ENCODE measurements at places on chromosomes 5 and 9.
A peak's percentile ranks its signal among the peaks of the same experiment; 100 is the strongest.

GRCh38 chr9:123792501-123792900 lies 137.4 kb downstream of the DENND1A start:
- DNase-seq = no peak

GRCh38 chr5:179866241-179867078 lies 7.8 kb upstream of the MRNIP start:
- DNase-seq = peak; percentile 17

DNA sequence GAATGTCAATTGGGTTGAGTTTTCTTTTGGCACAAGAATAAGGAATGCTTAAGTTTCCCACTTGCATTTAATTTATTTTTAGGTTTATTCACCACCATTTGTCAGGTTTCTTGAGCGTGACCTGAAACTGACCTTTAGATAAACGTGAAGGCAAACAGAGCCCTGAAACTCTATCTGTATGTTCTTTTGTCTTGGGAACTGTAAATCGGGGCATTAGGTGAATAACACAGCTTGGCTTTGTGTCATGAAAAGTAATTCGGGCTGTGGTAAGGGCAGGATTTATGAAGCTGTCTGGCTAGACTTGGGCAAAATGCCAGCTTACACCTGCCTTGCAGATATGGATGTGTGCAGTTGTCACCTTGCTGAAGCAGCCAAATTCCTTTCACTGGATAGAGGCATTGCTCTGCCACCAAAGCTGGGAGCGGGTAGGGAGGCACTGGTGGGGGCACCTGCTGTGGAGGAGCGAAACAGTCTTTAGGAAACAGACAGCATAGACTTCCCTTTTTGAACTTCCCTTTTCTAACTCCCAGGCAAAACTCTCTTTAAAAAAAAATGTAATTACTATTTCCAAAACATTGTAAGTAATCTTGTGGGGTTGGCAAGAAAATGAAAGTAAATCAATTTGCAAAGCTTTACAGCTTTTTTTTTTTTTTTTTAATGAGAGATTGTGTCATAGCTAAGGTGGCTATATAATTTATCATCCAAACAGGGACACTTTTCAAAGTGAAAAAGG lies 545.2 kb downstream of the CSNK1G3 start:
- no peak for DNase-seq

DNA sequence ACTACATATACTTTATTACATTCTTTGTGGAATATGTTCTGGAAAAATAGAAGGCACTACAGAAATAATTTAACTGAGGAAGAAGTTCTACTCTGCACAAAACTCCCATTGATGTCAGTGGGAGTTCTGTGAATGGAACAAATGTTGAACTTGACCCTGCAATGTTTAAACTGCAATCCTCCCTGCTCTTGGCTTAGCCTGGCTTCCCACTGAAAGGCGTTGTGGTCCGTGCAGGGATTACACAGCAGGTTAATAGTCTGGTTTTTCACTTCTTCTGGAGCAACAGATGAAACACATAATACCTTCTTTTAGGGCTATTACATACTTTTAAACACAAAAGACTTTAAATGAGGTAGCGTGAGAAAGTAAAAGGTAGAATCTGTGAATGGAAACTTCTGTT lies 12.9 kb upstream of the ERBIN start:
- no peak for DNase-seq

DNA sequence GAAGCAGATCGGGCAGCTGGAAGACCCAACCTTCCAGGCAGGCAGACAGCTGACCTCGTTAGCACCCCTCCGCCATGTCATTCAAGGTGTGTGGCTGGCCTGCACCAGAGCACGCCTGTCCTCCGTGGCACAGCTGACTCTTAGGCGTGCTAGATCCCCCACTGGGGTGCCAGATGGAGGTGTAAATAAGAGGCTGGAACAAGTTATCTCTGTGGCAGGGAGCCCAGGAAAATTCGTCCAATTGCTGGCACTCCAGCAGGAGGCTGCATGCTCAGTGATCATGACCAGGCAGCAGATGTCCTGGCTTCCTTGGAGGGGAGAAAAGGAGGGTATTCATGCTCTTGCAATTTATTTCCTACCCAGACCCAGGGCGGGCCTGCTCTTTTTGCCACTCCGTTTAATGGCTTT lies 7.8 kb upstream of the ALDOB start:
- DNase-seq = no peak

DNA sequence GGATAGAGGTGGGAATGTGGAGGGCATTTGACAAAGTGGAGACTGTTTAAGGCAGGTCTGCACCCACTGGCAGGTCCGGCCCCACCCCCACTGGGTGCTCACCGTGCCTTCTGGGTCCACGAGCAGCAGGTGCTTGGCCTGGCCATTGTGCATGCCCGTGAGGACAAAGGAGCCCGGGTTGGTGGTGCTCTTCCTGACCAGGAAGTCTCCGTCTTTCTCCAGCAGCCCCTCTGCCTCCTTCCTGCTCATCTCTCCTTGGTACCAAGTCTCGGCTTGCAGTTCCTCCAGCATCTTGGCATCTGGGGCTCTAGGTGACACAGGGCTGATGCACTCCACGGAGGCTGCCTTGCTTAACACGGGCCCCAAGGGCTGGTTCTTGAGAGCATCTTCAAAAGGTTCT lies 46.6 kb downstream of the S1PR3 start:
- no peak for DNase-seq

GRCh38 chr5:61228691-61229280 lies 66.5 kb upstream of the SMIM15 start:
- DNase-seq = no peak

GRCh38 chr5:135996611-135997010 lies 32.2 kb upstream of the TGFBI start:
- DNase-seq = no peak

- DNase-seq = no peak
Observed at GRCh38 chr5:15790446-15791018, 290.6 kb downstream of the FBXL7 start.

DNA sequence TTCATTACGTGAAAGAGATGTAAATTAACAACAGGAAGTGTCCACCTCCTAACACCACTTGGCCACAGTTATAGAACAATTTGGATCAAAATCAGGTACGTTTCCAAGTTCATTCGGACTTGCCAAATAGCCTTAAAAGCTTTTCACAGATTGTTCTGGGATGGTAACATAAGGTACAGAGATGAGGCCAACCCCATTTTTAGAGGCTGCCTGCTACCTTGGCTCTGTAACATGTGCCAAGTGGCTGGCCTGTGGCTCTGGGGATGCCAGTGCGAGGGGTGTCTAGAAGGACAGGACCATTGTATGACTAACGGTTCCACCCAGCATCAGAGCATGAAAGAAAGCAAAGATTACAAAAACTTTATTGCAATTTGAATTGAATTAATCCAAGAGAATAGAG lies 91.0 kb downstream of the LHFPL2 start:
- DNase-seq = no peak

- DNase-seq = no peak
Observed at GRCh38 chr5:140569197-140569596, 4.6 kb downstream of the SLC35A4 start.

GRCh38 chr9:13705918-13706317 lies 426.4 kb upstream of the MPDZ start:
- no peak for DNase-seq

- no peak for DNase-seq
Observed at GRCh38 chr5:168347368-168348083, 56.1 kb downstream of the WWC1 start.

All from stimulated activated CD4-positive, alpha-beta T cell treated with anti-CD3 and anti-CD28 coated beads, Interleukin-12 subunit alpha, Interleukin-12 subunit beta, amount 100 ng/mL, for 24 hours (primary cell).